Effector CD4-positive, alpha-beta T cell (primary cell): ENCODE measurements at places on chromosomes 5 and 9.

GRCh38 chr5:167770461-167770860 is 521.0 kb upstream of the WWC1 start:
- no peak for DNase-seq

- no peak for DNase-seq
Observed at GRCh38 chr9:95090871-95091577, 226.5 kb downstream of the FANCC start.

- no peak for DNase-seq
Observed at GRCh38 chr5:127294829-127295228, 4.2 kb downstream of the MEGF10 start.

GRCh38 chr9:8857926-8858595 is 1058.5 kb upstream of the DMAC1 start:
- DNase-seq = no peak

DNA sequence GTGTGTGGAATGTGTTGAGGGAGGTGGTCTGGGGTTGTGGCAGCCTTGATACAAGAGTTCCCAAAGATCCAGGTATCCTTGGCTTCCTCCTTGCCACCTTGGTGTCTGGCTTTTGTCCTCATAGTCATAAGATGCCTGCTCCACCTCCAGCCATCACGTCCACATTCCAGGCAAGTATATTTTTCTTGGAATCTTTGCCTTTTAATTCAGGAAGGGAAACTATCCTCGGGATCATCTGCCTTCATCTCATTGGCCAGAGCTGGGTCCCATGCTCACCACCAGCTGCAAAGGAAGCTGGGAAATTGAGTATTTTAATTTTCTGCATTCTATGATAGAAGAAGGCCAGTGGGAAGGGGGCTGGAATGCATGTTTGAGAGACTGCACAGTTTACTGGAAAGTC is 186.7 kb downstream of the C9orf50 start:
- no peak for DNase-seq
